Prostate gland (tissue), 2 donors: ENCODE measurements at places on chromosomes 7 and 10. TPM values are rescaled to one million over a fixed set of nuclear protein-coding genes. Genes with fewer than 3 reads are reported as not detected.

DNA sequence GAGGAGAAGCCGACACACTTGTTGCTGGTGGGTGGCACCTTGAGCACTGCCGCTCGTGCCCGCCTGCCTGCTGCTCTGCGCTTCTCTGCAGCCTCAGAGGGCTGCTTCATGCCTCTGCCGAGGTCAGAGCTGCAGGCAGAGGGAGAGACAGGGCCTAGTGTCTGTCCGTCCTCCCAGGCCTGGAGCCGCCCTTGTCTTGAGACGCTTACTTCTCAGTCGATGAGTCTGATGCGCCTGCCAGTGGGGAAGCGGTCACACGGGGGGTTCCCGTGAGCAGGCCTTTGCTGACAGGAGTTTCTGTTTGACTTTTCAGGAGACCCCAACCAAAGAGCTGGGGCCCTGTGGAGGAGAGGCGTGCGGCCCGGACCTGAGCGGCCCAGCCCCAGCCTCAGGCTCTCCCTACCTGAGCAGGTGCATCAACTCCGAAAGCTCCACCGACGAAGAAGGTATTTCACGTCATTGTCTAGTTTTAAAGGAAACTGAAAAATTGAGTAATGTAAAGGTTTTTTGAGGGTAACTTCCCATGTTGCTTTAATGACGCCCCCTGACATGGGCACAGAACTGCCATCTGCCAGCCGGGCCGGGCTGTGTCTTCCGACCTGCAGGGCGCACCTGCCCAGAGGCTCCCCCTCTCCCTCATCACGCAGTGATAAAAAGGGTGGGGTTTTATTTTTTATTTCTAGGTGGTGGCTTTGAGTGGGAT, 7.8 kb upstream of the BHLHA15 start:
- no peak overlapping the region for H3K4me3 ChIP-seq
- H3K36me3 ChIP-seq = no peaks in the 10 kb centered on the region
- no peak overlapping the region for H3K27ac ChIP-seq
- no peaks in the 10 kb centered on the region for H3K27me3 ChIP-seq

Gene AKR1C8
- not detected for total RNA-seq

GRCh38 chr7:133039614-133040013, 42.3 kb downstream of the CHCHD3 start:
- DNase-seq = no peak
- H3K27me3 ChIP-seq = no peaks in the 10 kb centered on the region
- no peak overlapping the region for H3K27ac ChIP-seq
- no peaks in the 10 kb centered on the region for H3K36me3 ChIP-seq

DNA sequence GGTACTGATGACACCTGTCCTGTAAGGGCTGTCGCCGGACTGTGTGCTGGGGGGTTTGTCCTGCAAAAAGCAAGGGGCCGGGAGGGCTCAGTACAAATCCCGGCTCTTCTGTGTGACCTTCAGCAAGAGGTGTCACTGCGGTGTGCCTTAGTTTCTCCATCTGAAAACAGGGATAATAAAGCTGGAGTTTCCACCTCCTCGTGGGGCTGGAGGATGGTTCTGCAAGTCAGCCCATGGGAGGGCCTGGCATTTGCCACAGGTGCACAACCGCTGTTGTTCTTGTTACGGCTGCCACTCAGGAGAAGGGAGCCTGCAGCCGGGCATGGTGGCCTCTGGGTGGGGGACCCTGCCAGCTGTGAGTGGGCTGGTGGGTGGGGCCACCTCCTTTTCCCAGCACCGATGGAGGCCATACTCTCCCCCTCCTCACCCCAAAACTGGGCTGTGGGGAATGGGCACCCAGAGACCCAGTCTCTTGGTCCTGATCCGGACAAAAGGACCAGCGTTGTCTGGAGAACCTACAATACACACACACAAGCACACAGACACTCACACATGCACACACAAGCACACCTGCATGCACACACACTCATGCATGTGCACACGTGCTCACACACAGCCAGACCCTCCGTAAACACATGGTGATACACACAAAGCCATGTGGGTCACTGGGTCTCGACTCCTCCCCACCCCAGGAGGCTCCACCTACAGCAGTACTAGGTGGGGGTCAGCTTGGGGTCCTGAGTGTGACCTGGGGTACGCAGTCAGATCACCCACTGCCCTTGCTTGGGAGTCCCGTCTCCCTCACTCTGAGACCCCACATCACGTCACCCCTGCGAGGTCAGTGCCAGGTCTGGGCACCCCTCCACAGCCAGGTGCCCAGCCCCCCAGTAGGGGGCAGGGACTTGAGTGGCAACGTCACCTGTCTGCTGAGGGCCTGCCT, 34.1 kb downstream of the ELFN1 start:
- H3K4me3 ChIP-seq = no peak overlapping the region
- no peak for DNase-seq
- H3K36me3 ChIP-seq = no peaks in the 10 kb centered on the region
- no peak overlapping the region for H3K27ac ChIP-seq
- H3K27me3 ChIP-seq = no peaks in the 10 kb centered on the region
- H3K4me1 ChIP-seq = no peaks in the 10 kb centered on the region

- no peak for DNase-seq
- no peaks in the 10 kb centered on the region for H3K4me1 ChIP-seq
- H3K27me3 ChIP-seq = no peaks in the 10 kb centered on the region
- no peak overlapping the region for H3K27ac ChIP-seq
- H3K4me3 ChIP-seq = no peak overlapping the region
Observed at GRCh38 chr10:25811052-25811685, 122.9 kb upstream of the MYO3A start.
